ENCODE measurements at places on chromosomes 7 and 10. TPM values are rescaled to one million over a fixed set of nuclear protein-coding genes. Genes with fewer than 3 reads are reported as not detected.

DNA sequence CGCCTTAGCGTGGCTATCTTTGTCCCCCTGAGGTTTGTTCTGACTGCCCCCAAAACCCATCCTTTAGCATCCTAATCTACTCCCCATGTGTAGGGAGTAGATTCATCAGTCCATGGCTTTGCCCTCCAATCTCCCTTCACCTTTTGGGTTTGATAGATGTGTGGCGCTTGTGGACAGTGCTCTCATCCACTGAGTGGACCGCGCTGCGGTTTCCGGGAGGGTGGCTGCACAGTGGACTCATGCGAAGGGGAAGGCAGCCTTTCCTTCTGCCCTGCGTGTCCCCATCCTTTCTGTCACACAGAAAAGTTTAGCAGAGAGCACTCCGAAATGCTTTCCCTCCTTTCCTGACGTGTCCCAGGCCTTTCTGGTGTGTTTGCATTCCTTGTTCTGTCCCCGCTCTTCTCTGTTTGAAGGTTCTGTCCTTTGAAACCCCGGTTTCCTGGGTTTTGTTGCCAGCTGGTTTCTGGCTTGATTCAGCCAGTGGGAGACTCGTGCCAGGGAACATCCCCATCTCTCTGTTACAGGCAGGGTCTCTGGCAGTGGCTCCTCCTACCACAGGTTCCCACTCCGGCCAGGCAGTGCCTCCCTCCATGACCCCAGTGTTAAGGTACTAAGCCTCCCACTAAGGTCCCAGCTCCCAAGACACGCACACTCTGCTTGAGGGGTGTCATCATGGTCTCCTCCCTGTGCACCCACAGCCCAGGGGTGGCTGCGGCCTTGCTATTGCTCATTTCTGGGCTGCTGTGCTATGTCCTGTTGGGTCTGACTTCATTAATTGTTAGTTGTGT, 547.7 kb upstream of the DPP6 start:
- H3K4me3 ChIP-seq, result no peak overlapping the region
- no peaks in the 10 kb centered on the region for H3K27me3 ChIP-seq
- DNase-seq, result no peak
- no peak overlapping the region for H3K27ac ChIP-seq

- no peaks in the 10 kb centered on the region for H3K27me3 ChIP-seq
- H3K4me1 ChIP-seq, result peaks cover 20% of the 10 kb centered on the region
- peak overlapping the region; percentile 51 for H3K27ac ChIP-seq
- H3K4me3 ChIP-seq, result no peak overlapping the region
- DNase-seq, result peak; percentile 48
- no peaks in the 10 kb centered on the region for H3K36me3 ChIP-seq
These were observed 285.8 kb downstream of the CAMK1D start for GRCh38 chr10:12635127-12635541.

- H3K27ac ChIP-seq, result no peak overlapping the region
- peak; percentile 15 for DNase-seq
- no peaks in the 10 kb centered on the region for H3K36me3 ChIP-seq
- H3K27me3 ChIP-seq, result no peaks in the 10 kb centered on the region
These were observed 36.4 kb downstream of the CDH23 start for GRCh38 chr10:71432956-71433767.

DNA sequence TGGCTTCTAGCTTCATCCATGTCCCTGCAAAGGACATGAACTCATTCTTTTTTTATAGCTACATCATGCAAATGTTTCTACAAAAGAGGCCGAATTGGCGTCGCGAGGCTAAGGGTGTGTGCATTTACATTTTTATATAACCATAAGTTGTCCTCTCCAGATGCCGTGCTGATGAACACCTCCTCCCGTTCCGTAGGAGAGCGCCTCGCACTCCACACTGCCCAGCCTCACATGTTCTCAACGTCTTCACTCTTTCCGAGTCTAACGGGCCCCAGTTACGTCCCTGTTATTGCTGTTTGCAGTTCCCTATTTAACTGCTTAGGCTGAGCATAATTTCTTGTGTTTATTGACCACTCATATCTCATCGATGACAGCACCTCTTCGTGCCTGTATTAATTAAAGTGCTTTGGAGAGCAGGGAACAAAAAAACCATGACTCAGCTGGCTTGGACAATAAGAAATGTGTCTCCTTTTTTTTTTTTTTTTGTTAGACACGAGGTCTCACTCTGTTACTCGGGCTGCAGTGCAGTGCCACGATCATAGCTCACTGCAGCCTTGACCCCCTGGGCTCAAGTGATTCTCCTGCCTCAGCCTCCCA, 113.5 kb upstream of the SDK1 start:
- H3K27me3 ChIP-seq, result no peaks in the 10 kb centered on the region
- no peak overlapping the region for H3K4me3 ChIP-seq
- no peak overlapping the region for H3K27ac ChIP-seq
- H3K36me3 ChIP-seq, result no peaks in the 10 kb centered on the region
- DNase-seq, result no peak

The MOGAT3 gene
- not detected for total RNA-seq

- H3K4me1 ChIP-seq, result no peaks in the 10 kb centered on the region
- no peaks in the 10 kb centered on the region for H3K36me3 ChIP-seq
- H3K27ac ChIP-seq, result no peak overlapping the region
- no peaks in the 10 kb centered on the region for H3K27me3 ChIP-seq
These were observed 163.1 kb downstream of the CAMK1D start for GRCh38 chr10:12512332-12513002.

GRCh38 chr10:114038819-114039218, 4.8 kb upstream of the ADRB1 start:
- no peaks in the 10 kb centered on the region for H3K36me3 ChIP-seq
- H3K4me1 ChIP-seq, result peaks cover 4% of the 10 kb centered on the region
- no peak for DNase-seq
- H3K27me3 ChIP-seq, result no peaks in the 10 kb centered on the region
- no peak overlapping the region for H3K4me3 ChIP-seq
- no peak overlapping the region for H3K27ac ChIP-seq

GRCh38 chr7:81669476-81670105, 100.3 kb downstream of the HGF start:
- no peaks in the 10 kb centered on the region for H3K27me3 ChIP-seq
- no peak for DNase-seq
- no peak overlapping the region for H3K27ac ChIP-seq
- H3K36me3 ChIP-seq, result no peaks in the 10 kb centered on the region

DNA sequence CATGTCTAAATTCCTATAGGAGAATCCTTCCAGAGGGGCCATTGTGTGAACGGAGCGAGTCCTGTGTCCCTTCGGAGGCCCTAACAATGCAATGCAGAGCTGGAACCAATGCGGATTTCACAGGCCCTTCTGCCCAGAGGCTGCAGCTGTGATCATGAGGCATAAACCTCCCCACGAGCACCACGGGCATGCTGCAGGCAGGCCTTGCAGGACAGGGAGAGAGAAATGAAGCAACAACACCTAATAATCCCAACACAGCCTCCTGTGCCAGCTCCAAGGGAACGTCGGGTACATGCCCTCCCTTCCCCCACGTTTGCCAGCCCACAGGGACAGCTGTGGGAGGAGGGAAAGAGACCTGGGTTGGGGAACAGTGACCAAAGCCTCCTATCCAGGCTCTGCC, 74.4 kb downstream of the TNS3 start:
- H3K27ac ChIP-seq, result no peak overlapping the region
- H3K36me3 ChIP-seq, result no peaks in the 10 kb centered on the region
- no peaks in the 10 kb centered on the region for H3K27me3 ChIP-seq
- DNase-seq, result no peak
- no peaks in the 10 kb centered on the region for H3K4me1 ChIP-seq

DNA sequence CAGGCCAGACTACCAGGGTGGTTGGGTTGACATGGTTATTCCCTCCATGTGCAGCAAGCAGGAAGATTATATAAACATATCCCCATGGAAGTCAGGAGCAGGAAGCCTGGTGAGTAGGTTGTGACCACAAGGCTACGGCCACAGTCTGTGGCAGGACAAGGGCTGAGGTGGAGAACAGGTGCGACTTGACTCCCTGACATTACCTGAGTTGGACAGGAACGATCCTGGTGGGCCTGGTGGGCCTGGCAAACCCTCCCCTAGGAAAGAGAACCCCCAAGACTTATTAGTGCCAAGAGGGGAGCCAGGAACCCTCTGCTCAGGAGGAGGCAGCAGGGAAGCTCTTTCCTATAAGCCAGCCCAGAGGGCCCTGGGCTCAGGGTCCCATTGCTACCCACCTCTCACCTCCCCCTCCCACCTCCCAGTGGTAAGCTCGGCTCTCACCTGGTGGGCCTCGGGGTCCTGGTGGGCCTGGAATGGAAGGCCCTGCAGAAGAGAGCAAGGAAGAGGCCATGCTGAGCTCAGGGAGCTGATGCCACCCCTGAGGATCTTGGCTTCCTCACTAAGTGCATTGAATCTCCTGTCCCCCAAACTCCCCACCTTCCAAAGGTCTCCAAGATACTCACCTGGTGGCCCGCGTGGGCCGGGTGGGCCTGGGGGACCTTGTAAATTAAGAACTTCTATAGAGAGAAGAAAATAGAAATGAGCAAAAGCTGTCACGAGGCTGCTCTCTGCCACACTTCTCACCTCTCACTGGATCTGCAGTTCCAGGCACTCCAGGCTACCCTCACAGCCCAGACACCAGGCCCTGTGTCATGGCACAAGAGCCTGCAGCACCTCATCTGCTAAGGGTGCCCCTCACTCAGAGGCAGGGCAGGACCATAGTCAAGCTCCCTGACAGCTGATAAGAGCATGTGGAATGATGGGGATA, 44.6 kb downstream of the COL17A1 start:
- no peaks in the 10 kb centered on the region for H3K4me1 ChIP-seq
- no peaks in the 10 kb centered on the region for H3K27me3 ChIP-seq
- no peak for DNase-seq
- H3K27ac ChIP-seq, result no peak overlapping the region
- no peak overlapping the region for H3K4me3 ChIP-seq

DNA sequence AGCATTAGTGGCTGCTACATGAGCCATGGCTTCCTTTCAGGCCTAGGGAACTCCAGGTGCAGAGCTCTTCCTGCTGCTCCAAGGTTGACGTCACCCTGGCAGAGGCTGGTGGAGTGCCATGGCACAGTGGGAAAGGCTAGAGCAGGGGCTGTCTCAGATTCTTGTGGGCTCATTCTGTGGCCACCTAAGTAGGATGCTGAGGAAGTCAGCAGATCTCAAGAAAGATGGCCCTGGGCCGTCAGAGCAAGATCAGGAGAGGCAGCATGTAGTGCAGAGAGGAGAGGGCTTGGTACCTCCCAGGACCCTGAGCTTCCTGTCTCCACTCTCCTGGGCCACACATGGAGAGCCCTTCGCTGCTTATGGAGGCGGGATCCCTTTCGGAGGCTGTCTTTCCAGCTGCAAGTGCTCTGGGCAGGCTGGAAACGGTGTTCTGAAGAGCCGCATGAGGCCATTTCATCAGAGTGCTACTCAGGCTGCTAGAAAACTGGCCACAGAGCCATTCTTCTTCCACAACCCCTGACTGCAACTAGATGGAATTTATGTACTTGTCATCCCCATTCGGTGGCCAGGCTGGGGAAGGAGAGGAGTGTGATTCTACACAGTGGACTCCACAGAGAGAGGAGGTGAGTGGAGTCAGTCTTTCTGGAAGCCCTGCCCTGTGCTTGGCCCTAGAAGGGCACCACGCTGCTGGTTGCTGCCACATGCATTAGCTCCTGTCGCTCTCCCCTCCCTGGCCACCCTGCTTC, 304.2 kb downstream of the RPS24 start:
- DNase-seq, result no peak
- H3K27ac ChIP-seq, result no peak overlapping the region
- no peaks in the 10 kb centered on the region for H3K27me3 ChIP-seq
- no peaks in the 10 kb centered on the region for H3K36me3 ChIP-seq
- no peak overlapping the region for H3K4me3 ChIP-seq
- no peaks in the 10 kb centered on the region for H3K4me1 ChIP-seq

- no peaks in the 10 kb centered on the region for H3K36me3 ChIP-seq
- H3K27me3 ChIP-seq, result no peaks in the 10 kb centered on the region
- no peak overlapping the region for H3K4me3 ChIP-seq
- DNase-seq, result no peak
These were observed 258.0 kb upstream of the SP4 start for GRCh38 chr7:21169667-21170580.

DNA sequence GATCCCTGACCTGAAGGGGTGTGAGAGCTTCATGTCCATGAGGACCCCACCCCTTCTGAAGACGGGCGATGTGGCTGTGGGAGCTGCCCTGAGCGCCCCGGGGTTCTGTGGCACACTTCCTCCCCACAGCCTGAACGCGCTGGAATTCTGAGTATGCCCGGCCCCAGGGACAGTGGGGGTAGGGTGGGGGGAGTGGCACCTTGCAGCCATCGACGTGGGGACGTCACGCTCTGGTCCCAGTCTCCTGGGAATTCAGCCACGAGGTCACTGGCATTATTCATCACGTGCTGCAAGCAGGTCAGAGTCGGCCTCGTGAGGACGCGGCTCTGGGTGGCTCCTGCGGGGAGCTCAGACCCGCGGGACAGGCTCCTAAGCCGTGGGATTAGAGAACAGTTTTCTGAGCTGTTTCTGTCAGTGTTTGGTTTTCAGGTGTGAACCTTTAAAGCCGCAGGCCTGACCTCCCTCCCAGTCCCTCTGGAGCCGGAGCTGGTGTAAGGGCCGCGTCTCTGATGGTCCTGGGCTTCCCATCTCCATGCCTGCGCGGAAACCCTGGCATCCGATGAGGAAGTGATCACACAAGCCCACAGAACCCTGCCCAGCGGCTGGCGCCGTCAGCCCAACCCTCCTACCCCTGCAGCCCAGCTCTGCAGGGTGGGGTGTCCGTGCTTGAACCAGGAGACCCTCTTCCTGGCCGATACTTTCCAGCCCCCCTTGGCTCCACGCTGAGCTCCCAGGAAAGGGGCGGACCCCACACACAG, 16.1 kb downstream of the GPR146 start:
- DNase-seq, result no peak
- H3K36me3 ChIP-seq, result no peaks in the 10 kb centered on the region
- peaks cover 13% of the 10 kb centered on the region for H3K4me1 ChIP-seq
- no peak overlapping the region for H3K4me3 ChIP-seq
- H3K27ac ChIP-seq, result no peak overlapping the region

DNA sequence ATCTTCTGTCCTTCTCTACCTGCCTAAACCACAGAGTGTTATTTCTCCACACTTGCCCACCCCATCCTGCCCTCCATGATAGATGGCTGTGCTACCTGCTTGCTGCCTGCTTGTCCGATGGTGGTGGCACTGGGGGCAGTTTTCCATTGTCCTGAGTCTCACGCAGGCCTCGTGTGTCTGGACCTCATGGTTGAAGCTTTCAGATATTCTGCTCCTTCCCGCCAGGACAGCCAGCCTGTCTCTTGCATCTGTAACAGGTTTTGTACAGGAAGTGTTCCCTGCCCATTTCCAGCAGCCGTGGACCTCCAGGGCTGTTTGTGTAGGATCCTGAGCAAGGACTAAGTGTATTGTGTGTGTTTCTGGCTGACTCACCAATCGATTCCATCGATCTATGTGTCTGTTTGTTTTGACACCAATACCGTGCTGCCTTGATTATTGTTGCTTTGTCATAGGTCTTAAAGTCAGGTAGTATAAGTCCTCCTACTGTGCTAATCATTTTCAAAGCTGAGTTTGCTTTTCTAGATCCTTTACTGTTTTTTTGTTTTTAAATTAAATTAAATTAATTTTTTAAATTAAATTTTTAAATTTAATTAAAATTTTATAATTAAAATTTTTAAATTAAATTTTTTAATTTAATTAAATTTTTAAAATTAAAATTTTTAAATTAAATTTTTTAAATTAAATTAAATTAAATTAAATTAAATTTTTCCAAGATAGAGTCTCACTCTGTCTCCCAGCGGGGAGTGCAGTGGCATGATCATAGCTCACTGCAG, 8.5 kb downstream of the IL15RA start:
- H3K4me1 ChIP-seq, result no peaks in the 10 kb centered on the region
- no peaks in the 10 kb centered on the region for H3K27me3 ChIP-seq
- H3K36me3 ChIP-seq, result peaks cover 5% of the 10 kb centered on the region
- no peak overlapping the region for H3K27ac ChIP-seq
- DNase-seq, result no peak
- H3K4me3 ChIP-seq, result no peak overlapping the region

The AKR1C4 gene
- total RNA-seq, result not detected

All from naive thymus-derived CD4-positive, alpha-beta T cell (primary cell).